Kidney capillary endothelial cell (primary cell): ENCODE measurements at places on chromosomes 13 and 19.

DNA sequence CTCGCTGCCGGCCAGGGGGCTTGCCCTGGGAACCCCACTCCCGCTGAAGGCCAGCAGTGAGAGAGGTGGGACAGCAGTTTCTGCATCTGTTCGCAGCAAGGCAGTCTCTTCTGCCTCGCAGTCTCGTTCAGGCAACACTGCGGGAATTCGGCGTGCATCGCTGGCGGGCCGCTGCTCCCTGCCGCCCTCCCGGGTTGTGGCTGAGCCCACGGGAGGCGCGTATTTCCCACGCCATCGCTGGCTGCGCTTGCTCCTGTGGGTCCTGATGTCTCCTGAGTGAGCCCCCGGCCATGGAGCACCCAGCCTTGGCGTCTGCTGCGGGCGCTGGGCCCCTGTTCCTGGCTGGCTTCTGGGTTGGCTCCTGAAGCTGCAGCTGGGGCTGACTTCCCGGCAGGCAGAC, 227.9 kb downstream of the TEX29 start:
- no peak for DNase-seq

DNA sequence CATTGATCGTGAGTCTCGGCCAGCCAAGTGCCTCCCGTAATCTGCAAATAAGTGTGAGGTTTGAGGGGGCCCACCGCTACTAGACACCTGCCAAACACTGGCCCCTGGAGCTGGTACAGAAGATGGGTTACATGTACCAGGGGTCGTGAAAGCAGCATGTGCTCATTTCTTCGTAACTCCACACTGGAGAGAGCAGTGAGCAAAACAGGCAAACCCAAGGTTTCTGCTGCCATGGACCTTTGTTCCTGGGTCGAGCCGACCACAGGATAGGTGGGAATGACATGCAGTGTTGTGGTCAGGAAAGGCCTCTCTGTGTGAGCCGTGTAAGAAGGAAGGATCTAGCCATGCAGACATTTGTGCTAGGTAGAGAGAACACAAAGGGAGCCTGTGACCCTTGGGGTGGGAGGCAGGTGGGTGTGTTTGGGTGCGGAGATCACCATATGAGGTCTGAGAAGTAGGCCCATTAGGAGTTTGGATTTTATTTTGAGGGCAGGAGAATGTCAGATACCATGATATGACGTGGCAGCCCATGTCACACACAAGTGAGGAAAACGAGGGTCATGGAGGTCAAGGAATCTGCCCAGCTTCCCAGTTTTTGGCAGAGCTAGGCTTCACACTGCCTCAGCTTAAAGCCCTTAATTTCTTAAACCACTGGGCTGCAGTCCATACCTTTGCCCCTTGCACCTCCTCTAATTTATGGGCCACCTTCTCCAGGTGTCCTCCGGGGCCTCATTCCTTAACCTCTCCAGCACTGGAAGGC, 919 bp downstream of the GTF3A start:
- DNase-seq, result no peak

DNA sequence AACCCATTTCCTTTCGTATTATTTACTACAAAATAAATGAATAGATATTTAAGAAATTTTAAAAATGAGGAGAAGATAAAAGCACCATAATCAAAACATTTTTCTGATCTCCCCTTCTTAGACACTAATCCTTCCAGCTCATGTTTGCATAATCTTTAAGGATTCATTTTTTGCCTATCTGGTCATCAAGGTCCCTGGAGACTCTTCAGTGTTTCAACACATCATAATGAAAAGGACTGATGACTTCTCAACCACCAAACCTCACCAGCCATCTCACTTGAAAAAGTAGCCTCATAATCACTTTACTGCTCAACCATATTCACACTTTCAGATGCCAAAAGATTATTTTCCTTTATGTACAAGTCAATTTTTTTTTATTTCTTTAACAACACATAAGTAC, 80.1 kb downstream of the DCLK1 start:
- no peak for DNase-seq

DNA sequence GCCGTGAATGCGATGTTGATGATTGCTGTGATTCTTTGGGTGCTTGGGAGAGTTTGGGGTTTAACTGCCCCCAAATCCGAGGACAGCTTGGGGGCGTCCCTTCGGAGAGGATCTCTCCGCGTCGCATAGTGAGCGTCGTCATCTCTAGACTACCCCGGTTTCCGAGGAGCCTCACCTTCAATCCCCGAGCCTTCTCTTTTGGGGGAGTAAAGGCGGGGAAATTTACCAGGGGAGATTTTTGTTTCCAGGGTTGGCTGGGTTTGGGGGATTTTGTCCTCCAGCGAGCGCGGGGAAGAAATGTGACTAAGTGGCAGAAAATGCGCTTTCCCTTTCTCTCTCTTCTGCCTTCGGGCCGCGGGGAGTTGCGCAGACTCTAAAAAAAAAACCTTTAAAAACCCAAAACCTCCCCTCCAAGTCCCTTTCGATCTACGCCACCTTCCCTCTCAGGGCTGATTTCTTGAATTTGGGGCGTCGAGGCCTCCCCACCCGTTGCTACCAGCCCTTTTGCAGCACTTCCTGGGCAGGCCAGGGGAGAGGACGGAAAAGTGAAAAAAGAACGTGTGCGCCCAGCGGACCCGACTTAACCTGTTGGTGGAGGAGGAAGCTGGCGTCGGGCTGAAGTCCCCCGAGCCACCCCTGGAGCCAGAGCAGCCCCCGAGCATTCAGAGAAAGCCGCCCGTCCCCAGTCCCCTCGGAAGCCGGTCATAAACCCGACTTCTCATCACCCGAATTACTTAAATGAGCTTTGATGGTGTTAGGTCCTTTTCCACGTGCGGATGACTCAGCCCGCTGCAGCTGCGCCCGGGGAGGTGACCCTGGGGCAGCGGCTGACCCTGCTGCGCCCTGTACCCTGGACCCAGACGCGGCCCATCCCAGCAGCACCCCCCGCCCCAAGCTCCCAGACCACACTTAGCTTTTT, 17.7 kb downstream of the NFIX start:
- DNase-seq, result no peak

- no peak for DNase-seq
Measured at GRCh38 chr19:38563475-38563874, 54.3 kb downstream of the MAP4K1 start.

- DNase-seq, result no peak
Measured at GRCh38 chr13:42054798-42055499, 6.5 kb downstream of the DGKH start.

GRCh38 chr19:17078920-17079709, 3.5 kb downstream of the MYO9B start:
- DNase-seq, result no peak

GRCh38 chr13:98796191-98796590, 43.7 kb upstream of the SLC15A1 start:
- no peak for DNase-seq

DNA sequence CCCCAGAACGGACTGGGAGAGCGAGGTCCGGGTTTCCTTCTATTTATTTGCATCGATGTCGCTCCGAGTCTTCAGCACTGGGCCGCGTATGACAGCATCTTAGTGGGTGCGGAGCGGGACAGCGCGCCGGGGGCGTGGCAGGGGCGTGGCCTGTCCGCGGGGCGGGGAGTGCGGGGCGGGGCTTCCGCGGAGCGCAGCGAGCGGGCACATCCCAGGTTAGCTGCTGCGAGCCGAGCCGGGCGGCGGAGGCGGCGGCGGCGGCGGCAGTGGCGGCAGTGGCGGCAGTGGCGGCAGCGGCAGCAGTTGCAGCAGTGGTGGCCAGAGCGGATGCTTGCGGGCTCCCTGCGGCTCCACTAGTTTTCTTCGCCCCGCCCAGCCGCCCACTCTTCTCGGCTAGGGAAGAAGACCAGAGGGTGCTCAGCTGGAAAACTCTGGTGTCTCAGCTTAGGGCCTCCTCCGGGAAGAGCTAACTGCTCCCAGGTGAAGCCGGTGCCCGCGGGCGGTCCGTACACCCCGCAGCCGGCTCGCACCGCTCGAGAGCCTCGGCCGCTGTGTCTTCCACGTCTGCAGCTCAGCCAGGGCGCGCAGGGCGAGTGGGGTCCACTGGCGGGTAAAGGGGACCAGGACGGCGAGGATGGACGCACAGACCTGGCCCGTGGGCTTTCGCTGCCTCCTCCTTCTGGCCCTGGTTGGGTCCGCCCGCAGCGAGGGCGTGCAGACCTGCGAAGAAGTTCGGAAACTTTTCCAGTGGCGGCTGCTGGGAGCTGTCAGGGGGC, at the start of gene GPC5:
Gene GPC5 (plus strand): TSS at position 209 of the 776 bp plus-strand sequence.
- DNase-seq, result peak; percentile 58
